ENCODE measurements at places on chromosomes 13 and 19. TPM values are rescaled to one million over a fixed set of nuclear protein-coding genes. Genes with fewer than 3 reads are reported as not detected.

GRCh38 chr19:639253-640160, at the start of gene FGF22:
Gene FGF22 (plus strand): TSS chr19:639879. CDS start chr19:639926, 47 bp downstream.
- peak; percentile 89 for DNase-seq
- no peaks in the 10 kb centered on the region for H3K36me3 ChIP-seq
- peaks cover 19% of the 10 kb centered on the region for H3K27me3 ChIP-seq

- peaks cover 15% of the 10 kb centered on the region for H3K4me1 ChIP-seq
- H3K27ac ChIP-seq: no peak overlapping the region
- H3K36me3 ChIP-seq: peaks cover 3% of the 10 kb centered on the region
- no peak for DNase-seq
- no peaks in the 10 kb centered on the region for H3K27me3 ChIP-seq
- H3K4me3 ChIP-seq: no peak overlapping the region
These were observed 306.1 kb downstream of the DCT start for GRCh38 chr13:94173312-94173854.

KLK11 gene
- not detected for total RNA-seq

SMAD9 gene
- total RNA-seq: 10.5 TPM

GRCh38 chr19:54535601-54536000, 33.0 kb downstream of the LAIR2 start:
- no peaks in the 10 kb centered on the region for H3K27me3 ChIP-seq
- H3K4me3 ChIP-seq: no peak overlapping the region
- no peak for DNase-seq
- no peaks in the 10 kb centered on the region for H3K36me3 ChIP-seq
- no peaks in the 10 kb centered on the region for H3K4me1 ChIP-seq
- H3K27ac ChIP-seq: no peak overlapping the region

DNA sequence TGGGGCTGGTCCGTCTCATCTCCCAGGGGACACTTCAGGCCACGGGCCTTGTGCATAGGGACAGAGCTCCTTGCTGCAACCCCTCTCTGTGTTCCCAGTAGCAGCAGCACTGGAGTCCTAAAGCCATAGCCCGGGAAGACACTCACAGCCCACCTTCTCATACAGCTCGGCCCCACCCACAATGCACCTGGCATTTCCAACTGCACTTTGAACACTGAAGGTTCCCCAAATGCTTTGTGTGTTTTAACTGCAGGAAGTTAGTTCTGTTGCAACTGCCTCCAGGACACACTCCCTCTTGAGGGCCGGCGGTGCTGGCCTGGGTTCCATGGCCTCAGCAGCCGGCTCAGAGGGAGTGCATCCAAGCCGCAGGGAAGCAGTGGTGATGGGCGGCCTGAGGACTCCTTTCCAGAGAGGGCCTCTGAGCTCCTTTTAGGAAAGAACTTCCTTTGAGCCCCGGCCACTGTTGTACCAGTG, 22.7 kb upstream of the TMEM255B start:
- DNase-seq: no peak
- no peaks in the 10 kb centered on the region for H3K36me3 ChIP-seq
- no peak overlapping the region for H3K4me3 ChIP-seq

DNA sequence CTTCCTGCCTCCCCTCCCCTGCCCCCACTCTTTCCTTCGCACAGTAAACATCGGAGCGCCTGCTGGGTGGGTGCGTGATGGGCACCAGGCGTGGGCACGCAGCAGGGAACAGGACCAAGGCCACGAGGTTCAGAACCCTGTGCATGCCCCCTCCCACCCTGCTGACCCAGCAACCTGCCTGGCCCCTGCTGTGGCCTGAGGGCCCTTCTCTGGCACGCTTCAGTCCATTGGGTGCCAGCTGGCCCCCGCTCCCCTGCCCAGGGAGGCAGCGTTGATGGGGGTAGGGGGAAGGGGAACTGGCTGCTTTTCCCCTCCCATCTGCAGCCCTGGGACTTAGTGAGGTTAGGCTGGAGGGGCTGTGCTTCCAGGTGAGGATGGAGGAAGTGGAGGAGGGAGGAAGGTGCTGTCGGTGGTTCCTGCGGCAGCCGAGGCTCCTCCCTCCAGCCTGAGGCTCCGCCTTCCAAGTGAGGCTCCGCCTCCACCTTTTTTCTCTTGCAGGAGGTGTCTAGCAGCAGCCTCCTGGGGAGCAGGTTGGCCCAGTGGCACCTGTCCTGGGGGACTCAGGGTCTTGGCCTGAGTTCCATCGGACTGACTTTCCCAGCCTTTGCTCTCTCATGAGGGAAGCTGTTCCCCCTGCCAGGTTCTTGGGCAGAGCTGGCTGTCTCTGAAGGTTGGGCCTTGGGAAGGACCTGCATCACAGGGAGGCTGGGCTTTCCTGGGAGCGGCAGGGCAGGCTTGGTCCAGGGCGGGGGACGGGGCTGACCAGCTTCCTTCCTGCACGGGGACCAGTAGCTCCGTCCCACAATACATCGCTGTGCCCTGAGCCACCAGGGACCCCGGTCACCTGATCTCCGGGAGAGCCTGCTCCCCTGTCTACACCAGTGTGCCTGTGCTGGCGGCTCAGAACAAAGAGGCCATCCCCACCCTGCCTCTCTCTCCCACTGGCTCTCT, 7.3 kb downstream of the PIAS4 start:
- peaks cover 4% of the 10 kb centered on the region for H3K36me3 ChIP-seq
- H3K4me3 ChIP-seq: no peak overlapping the region
- H3K27ac ChIP-seq: no peak overlapping the region
- H3K27me3 ChIP-seq: no peaks in the 10 kb centered on the region

DNA sequence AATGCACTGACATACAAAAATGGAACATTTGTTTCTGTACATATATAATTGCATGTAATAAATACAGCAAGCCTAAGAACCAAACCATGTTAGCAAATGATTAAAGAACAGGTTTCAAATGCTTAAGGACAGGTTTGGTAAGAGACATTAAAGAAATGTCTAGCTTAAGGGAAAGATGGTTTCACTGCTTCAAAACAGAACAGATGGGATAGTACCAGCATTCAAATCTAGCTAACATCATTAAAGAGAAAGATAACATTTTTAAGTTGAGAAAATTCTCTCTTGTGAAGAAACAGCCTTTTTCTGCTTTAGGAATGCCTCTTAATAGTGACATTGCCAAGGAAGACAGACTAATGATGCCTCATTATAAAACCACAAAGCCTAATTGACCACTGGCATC, 52.5 kb upstream of the DOCK9 start:
- no peaks in the 10 kb centered on the region for H3K36me3 ChIP-seq
- no peak overlapping the region for H3K27ac ChIP-seq
- DNase-seq: no peak
- no peak overlapping the region for H3K4me3 ChIP-seq
- peaks cover 3% of the 10 kb centered on the region for H3K4me1 ChIP-seq
- H3K27me3 ChIP-seq: no peaks in the 10 kb centered on the region

All from progenitor cell of endocrine pancreas (in vitro differentiated cells).